HAP-1 (cell line): ENCODE measurements at places on chromosomes 7 and 10.
A peak's percentile ranks its signal among the peaks of the same experiment; 100 is the strongest.

DNA sequence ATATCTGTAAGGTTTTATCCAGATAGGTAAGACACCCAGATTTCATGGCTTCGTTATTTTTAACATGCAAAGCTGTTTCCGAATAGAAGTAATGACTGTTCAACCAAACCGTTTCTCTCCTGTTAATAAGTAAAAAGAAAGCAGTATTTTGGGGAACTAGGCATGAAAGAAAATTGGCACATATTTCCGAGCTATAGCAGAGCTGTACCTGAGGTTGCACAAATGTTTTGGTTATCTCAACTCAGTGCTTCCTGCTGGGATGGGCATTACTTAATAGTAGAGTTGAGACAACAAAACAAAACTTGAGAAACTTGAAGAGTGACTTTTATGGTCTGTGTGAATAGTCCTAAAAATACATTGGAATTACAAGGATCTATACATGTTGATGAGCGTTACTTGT, 564.3 kb upstream of the SORCS1 start:
- DNase-seq: peak; percentile 47

DNA sequence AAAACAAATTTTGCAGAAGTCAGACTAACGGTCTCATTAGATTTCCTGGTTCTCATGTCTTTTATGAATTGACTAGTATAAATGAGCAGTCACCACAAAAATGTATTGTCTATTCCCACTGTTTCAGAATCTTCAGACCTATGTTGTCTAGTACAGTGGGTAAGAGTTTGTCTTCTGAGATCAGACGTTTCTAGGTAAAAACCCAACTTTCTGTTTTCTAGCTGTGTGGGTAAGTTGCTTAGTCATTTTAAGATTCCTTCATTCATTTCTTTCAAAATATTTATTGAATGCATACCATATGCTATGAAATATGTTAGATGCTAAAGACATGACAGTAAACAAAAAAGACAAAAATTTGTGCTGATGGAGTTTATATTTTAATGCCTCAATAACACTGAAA, 156.3 kb downstream of the POLR1F start:
- DNase-seq: no peak

DNA sequence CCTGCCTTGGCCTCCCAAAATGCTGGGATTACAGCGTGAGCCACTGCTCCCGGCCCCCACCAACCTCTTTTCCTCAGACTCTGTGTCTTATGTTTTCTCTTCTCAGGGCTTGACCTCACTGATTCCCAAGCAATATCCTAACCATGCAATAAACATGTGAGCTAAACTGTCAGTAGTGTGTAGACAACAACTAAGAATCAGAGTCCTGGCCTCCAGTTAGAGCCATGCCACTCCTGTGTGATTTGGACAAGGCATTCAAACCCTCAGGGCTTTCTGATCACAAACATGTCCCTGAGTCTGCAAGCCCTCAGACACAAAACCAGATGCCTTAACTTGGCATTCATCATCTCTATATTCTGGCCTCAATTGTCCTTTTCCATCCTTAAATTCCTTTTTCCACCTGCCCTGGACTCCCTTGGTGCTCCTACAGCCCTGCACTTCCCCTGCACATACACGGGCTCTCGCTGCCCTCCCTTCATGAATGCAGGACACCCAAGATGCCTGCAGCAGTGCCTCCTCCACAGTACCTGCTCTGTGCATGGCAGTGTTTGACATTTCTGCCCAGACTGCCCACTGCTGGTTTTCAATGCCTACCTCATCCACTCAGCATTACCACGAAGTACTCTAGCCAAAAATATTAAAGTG, 142.8 kb downstream of the CYP26A1 start:
- no peak for DNase-seq

DNA sequence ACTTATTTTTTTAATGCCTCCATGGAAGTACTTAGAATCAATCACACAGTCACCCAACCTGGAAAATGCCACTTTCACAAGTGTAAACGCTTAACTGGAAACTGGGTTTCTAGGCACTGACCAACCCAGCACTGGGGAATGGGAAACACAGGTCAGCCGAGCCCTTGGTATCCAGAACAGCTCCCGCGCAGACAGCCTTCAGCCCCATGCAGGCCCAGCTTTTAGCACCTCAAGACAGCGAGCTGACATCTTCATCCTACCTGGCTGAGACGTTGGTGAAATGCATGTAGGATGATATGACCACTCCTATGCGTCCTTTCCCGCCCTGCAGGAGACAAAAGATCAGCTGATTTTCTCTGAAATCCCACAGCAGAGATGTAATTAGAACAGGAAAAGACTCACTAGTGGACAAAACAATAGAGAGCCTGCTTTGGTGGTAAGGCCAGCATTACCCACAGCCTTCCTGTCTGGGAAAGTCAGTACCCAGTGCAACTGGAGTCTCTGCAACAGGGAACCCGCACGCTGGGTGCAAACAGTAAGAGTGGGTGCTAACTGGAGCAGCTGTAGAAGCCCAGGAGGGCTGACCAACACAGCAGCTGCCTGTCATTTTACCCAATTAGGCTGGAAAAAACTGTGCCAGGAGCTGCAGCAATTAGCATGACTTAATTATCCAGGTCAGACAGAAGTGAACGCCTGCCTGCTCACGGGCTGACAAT, 153.7 kb downstream of the TNS3 start:
- no peak for DNase-seq

DNA sequence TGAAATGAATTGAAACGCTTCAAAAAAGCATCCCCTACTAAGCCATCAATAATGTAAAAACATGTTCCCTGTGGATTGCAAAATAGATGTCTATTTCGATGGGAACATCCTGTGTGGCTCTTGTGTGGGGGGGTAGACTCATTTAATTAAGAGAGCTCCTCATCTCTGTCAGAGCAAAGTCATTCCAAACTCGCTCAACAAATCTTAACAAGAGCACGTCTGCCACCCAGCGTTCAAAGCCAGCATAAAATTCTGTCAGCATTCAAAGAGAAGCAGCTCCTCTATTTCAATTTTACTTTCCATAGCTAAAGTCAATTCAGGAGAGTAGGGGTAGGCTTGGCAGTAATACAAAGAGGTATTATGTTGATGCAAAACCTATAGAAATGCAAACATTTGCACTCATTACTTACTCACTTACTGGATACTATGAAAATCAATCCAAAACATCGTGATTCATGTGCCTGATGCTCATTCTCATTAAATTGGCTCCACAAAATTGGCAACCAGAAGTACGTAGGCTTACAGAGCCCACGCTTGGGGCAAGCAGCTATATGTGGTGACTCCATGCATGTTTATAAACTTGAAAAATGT, 114.9 kb downstream of the IPMK start:
- DNase-seq: peak; percentile 84

DNA sequence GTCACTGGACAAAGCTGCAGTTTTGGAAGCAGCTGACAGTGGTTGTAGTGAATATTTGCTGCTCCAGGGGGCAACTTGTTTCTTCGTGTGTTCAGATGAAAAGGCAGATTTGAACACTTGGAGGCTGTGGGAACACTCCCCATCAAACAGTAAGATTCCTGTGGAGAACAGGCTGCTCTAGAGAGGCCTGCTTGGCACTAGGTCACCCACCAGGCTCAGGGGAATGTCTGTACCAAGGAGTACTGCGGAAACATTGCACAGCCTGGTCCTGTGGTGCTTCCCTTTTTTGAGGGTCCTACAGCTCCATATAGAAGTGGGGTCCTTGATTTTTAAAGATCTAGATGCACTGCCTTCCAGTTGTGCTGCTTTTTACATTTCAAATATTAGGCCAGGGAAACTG, 97.5 kb downstream of the CXCL12 start:
- no peak for DNase-seq

GRCh38 chr10:26478061-26478460, 39.9 kb downstream of the APBB1IP start:
- DNase-seq: no peak
